ENCODE measurements at places on chromosomes 2 and 18. TPM values are rescaled to one million over a fixed set of nuclear protein-coding genes. Genes with fewer than 3 reads are reported as not detected.

Gene SPP2
- polyA plus RNA-seq = not detected

Gene MEP1B
- not detected for polyA plus RNA-seq

Gene SAG
- polyA plus RNA-seq = not detected

Gene STAT4
- 80.6 TPM for polyA plus RNA-seq

Gene MC5R
- not detected for polyA plus RNA-seq

Gene GPC1
- not detected for polyA plus RNA-seq

Gene AKAIN1
- not detected for polyA plus RNA-seq

Gene HOXD13
- not detected for polyA plus RNA-seq

Gene SLC30A3
- not detected for polyA plus RNA-seq

Gene TUBA3E
- polyA plus RNA-seq = not detected

Gene TMEM247
- polyA plus RNA-seq = not detected

Gene TBR1
- polyA plus RNA-seq = not detected

Gene BMP10
- polyA plus RNA-seq = not detected

Gene CD8A
- polyA plus RNA-seq = 131 TPM

Gene TRIM54
- 0.12 TPM for polyA plus RNA-seq

Gene REG1B
- polyA plus RNA-seq = not detected

Gene MYL1
- not detected for polyA plus RNA-seq

Gene C2orf15
- polyA plus RNA-seq = 2.4 TPM

Gene MBOAT2
- polyA plus RNA-seq = not detected

Gene CASP10
- 13.5 TPM for polyA plus RNA-seq

Gene SPDYA
- polyA plus RNA-seq = not detected

Gene PAIP2B
- polyA plus RNA-seq = 2.5 TPM

Gene NFATC1
- 8.9 TPM for polyA plus RNA-seq

Gene CABLES1
- 0.99 TPM for polyA plus RNA-seq

Gene RUFY4
- not detected for polyA plus RNA-seq

Gene NR4A2
- polyA plus RNA-seq = 46.7 TPM

Gene MBP
- polyA plus RNA-seq = 187 TPM

Gene CLIP4
- polyA plus RNA-seq = 20.4 TPM

Gene REEP1
- polyA plus RNA-seq = not detected

Gene POMC
- 12.8 TPM for polyA plus RNA-seq

Gene TCF23
- not detected for polyA plus RNA-seq

Gene TCF7L1
- 0.12 TPM for polyA plus RNA-seq

Gene PSD4
- polyA plus RNA-seq = 17.0 TPM
